A549 treated with DMSO at 1 μM for 4 hours (cell line): ENCODE measurements at places on chromosomes 2 and 18. TPM values are rescaled to one million over a fixed set of nuclear protein-coding genes. Genes with fewer than 3 reads are reported as not detected.

Gene ERMN
- not detected in 5 replicates for total RNA-seq

Gene ACMSD
- total RNA-seq = not detected in 5 replicates

Gene SLC9A4
- total RNA-seq = not detected in 5 replicates

Gene RNU2-63P
- not detected in 5 replicates for total RNA-seq

Gene SPATA3
- total RNA-seq = not detected in 5 replicates

Gene CDC42EP3
- 18.5 to 24.3 TPM (median 21.2 TPM) in 5 replicates for total RNA-seq

Gene ADRA2B
- total RNA-seq = 0.03 to 0.09 TPM (median 0.08 TPM) in 4 of 5 replicates, not detected in the other
